ENCODE measurements at places on chromosomes 7 and 10.

DNA sequence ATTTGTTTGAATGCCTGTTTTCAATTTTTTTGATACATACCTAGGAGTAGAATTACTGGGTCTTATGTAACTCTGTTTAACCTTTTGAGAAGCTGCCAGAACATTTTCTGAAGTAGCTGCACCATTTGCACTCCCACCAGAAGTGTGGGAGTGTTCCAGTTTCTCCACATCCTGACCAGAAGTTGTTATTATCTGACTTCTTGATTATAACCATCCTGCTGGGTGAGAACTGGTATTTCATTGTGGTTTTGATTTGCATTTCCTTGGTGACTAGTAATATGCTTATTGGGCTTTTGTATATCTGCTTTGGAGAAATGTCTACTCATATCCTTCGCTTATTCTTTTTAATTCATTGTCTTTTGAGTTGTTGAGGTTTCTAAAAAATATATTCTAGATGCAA lies 117.2 kb upstream of the GLCCI1 start:
- no peak for DNase-seq

- DNase-seq, result no peak
Observed at GRCh38 chr7:124489925-124490324, 275.7 kb downstream of the GPR37 start.

- peak; percentile 9 for DNase-seq
Observed at GRCh38 chr10:120600871-120601649, 144.0 kb downstream of the PLPP4 start.

GRCh38 chr7:93575555-93576399 lies 1.3 kb upstream of the CALCR start:
- no peak for DNase-seq

DNA sequence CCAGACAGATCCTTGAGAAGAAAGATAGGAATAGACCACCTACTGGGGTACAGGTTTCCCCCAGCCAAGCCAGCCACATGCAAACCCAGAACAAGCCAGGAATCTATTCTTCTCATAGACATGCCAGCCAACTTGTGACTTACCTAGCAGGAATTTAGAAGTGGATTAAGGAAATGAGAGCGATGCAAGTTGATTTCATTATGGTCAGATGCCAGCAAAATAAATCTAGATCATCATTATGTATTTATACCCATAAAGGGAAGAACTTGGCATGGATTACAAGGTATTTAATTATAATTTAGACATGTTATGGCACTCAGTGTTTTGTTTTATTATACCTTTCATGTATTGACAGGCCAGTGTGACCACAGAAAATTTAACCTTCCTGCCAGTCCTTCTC lies 32.8 kb downstream of the SLC35G1 start:
- DNase-seq, result no peak

DNA sequence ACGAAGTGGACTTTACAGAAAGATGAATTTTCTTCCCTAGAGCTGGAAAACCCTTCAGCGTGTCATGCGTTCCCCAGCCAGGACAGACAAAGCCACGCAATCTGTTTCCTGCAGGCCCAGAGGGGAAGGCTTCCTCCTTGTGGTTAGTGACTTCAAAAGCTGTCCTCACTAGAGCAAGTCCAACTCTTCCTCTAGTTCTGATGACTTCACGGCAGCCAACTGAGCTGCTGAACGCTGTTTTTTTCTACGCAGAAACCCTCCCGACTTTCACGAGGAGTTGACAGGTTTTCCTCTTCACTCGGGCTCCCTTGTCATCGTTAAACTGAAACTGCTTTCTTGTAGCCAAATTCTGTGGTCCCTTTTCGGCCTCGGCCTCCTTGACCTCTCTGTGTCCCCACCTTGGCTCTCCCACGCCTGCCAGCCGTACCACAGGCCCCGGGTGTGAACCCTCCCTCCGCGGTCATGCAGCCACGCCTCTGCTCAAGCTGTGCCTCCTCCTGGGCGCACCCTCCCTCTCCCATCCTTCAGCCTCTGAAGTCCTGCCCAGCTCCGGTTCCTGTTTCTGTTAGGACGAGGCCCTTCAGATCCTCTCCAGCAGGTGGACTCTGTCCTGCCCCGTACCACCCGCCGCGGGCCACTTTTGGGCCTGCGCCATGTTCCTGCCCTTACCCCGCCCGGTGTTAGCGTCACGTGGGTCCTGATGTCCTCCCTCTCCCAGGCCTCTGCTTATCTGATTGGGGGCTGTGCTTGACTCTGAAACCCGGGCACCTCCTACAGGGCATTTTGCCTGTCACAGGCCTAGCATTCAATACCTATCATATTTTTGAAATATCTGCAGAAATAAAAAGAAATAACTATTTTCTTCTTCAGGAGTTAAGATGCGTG lies 39.3 kb downstream of the CUX1 start:
- DNase-seq, result no peak

GRCh38 chr10:114239117-114239993 lies at the start of gene VWA2:
VWA2 (plus strand) TSS chr10:114239254; CDS start chr10:114248714, 9,460 bp downstream.
- DNase-seq, result no peak
